Midbrain (tissue), 1 donor: ENCODE measurements at places on chromosomes 2 and 18.

DNA sequence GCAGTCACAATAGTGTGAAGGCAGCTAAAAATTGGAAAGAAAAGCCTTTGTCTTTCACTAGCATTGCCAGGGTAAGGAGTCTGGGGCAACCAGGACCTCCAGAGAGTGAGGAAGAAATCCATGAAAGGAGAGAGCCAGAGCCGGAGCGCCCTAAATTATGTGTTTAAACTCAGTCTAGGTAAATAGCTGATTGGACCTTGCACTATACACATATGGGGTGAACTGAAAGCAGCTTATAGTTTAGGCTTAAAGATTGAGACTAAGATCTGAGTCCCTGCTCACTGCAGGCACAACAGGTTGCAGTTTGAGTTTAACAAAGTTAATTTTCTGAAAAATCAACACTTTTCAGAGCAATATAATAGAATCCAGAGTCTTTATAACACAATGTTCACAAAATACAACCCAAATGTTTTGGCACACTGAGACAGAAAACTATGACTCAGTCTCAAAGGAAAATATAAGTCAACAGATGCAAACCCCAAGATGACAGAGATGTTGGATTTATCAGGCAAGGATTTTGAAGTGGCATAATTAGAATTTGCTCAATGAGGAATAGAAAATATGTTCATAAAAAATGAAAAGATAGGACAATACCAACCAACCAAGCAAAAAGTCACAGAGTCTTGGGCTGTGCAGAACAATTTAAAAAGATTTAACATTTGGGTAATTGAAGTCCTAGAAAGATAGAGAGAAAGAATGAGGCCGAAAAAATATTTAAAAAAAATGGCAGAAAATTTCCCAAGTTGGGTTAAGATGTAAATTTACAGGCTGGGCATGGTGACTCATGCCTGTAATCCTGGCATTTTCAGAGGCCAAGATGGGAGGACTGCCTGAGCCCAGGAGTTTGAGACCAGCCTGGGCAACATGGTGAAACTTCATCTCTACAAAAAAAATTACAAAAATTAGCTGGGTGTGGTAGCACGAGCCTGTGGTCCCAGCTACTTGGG lies 39.6 kb downstream of the DOK1 start:
- DNase-seq = no peak

GRCh38 chr2:134386310-134386709 lies 132.4 kb downstream of the MGAT5 start:
- no peak for DNase-seq

- DNase-seq = no peak
Observed at GRCh38 chr18:62521593-62521992, 1.2 kb upstream of the ZCCHC2 start.

DNA sequence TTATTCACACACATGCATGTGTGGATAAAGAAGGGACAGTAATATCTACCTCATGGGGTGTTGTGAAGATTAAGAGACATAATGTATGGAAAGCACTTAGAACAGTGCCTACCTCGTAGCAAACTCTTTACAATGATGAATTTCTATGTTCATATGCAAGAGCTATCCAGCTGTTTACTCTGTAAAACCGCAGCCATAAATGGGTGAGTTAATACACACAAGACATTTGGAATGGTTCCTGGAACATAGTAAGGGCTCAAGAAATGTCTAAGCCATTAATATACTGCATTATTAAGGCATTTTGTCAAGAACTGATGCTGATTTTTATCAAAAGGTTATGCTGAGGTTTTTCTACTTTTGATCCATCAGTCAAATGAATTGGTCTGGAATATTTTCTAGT lies 1076.2 kb downstream of the TSN start:
- no peak for DNase-seq

- DNase-seq = no peak
Observed at GRCh38 chr18:72261590-72261989, 282.6 kb downstream of the CBLN2 start.

- DNase-seq = peak; percentile 9
Observed at GRCh38 chr2:113136828-113137775, 9.7 kb downstream of the IL1RN start.

GRCh38 chr2:186256540-186256939 lies 229.5 kb upstream of the ZC3H15 start:
- DNase-seq = peak; percentile 24

GRCh38 chr2:24914713-24915112 lies 5.3 kb downstream of the ADCY3 start:
- no peak for DNase-seq

DNA sequence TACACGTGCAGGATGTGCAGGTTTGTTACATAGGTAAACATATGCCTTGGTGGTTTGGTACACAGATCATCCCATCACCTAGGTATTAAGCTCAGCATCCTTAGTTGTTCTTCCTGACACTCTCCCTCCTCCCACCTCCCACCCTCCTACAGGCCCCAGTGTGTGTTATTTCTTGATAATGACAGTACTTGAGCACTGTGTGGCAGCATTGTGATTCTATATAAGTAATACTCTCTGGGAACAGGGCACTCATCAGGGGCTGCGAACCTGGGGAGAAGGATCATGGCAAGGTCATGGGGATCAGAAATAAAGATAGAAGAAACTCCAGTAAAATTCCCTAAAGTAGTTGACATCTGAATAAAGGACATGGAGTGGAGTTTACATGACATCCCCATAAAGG lies 1256.2 kb upstream of the CRIM1 start:
- DNase-seq = no peak

DNA sequence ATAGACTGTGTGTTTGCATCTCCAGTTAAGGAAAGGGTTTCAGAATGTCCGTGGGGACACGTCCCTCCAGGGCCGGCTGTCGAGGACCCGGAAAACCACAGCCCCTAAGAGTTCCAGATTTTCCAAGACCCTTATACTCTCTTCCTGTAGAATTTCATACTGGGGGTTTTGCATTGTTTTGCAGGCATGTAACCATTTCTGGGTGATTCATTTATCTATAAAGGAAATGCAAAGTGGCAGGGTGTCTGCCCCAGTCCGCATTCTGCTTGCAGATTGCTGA lies 8.5 kb downstream of the SP9 start:
- DNase-seq = no peak

- no peak for DNase-seq
Observed at GRCh38 chr18:4264347-4264791, 190.7 kb downstream of the DLGAP1 start.

- DNase-seq = no peak
Observed at GRCh38 chr2:62045017-62045543, 139.6 kb downstream of the COMMD1 start.

DNA sequence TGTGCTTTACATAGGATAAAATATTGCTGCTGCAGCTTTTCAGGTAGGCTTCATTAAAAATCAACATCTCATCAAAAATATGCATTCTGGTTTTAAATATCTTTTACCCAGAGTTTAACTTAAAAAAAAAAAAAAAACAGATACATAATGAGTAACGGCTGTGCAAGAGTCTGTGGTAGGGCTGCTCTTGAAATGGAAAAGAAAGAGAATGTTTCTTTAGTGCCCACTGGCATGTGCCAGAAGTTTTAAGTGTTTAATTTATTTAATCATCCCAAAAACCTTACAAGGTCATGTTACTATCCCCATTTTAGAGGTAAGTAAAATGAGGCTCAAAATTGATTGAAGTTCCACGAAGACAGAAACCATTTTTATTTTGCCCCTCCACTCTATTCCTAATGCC lies 92.1 kb downstream of the SLC8A1 start:
- no peak for DNase-seq

DNA sequence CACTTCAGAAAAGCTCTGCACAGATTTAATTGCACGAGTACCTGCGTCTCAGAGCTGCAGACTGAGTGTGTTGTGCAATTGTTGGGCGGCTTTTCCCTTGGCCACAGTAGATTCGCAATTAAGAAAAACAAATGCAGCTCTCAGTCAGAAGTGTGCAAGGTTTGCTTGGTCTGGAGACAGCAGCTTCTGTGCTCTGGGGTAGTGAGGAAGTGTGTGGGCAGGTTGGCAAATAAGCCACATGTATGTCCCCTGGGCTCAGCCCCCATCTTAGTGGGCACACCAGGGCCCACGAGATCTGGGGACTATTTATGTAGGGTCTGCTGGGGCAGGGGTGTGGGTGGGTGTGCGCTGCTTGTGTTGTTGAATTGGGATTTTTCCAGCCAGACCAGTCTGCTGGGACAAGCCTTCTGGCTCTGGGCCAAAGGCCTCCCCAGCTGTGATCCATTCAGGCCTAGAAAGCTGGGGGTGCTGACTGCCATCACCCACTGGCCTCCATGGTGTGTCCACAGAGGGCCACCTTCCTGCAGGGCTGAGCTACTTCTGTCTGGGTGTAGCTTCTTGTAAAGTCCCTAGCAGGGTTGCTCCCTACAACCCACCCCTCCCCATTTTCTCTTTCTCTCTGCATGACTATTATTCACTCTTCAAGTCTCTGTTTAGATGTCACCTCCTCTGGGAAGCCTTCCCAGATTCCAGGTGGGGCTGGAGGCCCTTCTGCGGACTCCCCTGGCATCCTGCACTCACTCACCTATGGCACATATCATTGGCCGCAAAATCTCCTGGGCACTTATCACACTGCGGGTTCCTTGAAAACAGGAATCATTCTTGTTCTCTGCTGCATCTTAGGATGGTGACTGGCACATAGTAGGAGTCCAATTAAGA lies 67.8 kb downstream of the ODC1 start:
- no peak for DNase-seq

- no peak for DNase-seq
Observed at GRCh38 chr2:31384771-31385276, 29.7 kb downstream of the XDH start.

- no peak for DNase-seq
Observed at GRCh38 chr2:9210030-9210429, 3.4 kb downstream of the ASAP2 start.

- DNase-seq = no peak
Observed at GRCh38 chr2:211494085-211494484, 937.7 kb downstream of the CPS1 start.

- peak; percentile 2 for DNase-seq
Observed at GRCh38 chr2:78351208-78351607, 674.3 kb upstream of the REG3G start.

DNA sequence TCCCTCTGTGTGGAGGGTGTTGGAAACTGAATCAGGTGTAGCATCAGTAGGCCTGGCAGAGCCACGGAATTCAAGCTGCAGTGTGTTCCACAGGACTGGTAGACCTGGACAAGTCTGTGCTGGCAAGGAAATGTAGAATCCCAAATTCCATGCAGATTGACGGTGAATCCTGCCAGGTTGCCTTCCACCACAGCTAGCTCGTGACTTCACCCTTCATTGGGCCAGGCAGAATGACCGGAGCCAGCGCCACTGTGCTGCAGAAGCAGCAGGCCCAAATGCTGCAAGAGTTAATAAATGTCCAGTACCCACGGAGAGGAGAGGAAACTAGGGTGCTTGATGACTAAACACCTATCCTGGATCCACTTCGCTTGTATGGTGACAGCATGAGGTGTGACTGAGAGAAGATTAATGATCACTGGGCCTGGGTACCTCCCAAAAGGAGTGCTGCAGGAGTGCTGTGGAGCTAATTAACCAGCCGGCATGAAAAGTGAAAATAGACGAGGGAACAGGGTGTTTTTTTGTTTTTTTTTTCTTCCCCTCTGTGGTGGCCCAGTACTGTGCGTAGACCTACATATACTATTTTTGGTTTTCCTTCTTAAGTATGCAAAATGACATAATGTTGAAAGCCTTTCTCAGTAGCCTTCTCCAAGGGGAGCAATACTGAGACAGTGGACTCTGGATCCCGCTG lies 122.2 kb downstream of the TANC1 start:
- DNase-seq = no peak

- no peak for DNase-seq
Observed at GRCh38 chr2:202043475-202043874, 9.8 kb downstream of the FZD7 start.

DNA sequence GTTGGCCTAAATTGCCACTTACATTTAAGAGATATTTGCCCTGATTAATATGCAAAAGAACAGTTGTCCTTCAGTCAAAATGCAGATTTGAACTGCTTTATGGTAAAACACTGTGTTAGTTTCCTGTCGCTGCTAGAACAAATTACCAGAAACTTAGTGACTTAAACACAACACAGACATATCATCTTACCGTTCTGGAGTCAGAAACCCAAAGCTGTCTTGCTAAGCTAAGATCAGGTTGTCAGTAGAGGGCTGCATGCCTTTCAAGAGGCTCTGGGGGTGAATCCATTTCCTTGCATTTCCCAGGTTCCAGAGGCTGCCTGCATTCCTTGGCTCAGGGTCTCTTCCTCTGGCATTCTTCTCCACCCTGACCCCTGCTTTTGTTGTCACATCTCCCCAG lies 149.5 kb downstream of the FAM161A start:
- DNase-seq = no peak

GRCh38 chr2:231601356-231602229 lies 8.9 kb downstream of the TEX44 start:
- DNase-seq = peak; percentile 85

DNA sequence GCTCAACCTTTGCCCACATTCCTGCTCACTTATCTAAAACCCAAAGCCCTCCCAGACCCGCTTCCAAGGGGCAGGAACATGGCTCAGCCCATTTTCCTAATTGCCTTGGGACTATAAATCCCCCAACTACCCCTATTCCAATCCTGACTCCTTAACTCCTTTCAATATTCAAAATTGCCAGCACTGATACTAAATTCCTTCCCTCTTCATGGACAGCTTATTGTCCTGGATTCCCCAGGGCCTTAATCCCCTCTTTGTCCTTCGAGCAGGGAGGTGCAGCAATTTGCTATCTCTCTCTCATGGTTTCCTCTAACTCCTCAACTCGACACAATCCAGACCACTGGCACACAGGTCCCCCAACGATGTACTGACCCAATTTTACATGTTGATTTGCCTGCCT lies 99.1 kb downstream of the SLC25A12 start:
- DNase-seq = no peak

DNA sequence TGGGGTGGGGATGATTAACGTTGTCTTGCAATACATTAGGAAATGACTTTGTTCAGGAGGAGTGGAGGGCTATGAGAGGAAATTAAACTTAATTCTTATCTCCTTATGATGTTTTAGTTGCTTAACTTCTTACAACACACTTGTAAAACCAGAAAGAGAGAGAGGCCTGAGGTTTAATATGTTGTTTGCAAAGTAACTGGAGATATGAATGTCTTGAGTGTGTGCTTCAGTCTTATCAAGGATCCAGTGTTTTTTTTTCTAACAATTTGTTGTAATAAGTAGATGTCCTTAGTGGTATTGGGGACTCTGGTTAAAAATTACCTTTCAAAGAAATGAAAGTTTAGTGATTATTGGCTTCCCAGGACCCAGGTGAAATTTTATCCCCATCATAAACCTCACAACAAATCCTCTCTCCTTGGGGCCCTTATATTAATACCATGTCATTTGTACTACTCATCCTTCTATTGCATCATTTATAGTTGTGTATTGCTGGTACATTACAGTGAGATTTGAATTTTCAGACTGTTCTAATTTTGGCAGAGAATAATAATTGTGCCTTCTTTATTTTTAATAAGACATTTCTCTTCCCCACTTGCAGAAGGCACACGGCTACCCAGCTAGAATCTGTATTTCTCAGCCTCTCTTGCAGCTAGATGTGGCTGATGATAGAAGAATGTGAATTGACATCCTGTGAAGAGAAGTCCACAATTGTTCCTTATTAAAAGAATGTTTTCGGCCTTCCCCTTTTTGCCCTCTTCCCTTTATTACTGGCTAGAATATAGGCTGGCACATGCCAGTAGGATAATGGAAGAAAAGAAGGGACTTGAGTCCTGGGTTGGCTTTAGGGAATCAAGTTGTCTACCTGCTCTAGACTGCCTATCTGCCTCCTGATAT lies 91.9 kb upstream of the CXCR4 start:
- no peak for DNase-seq

GRCh38 chr2:126717928-126718327 lies 62.0 kb downstream of the GYPC start:
- DNase-seq = no peak

GRCh38 chr18:13051950-13052349 lies 60.8 kb downstream of the CEP192 start:
- no peak for DNase-seq
